ENCODE measurements at places on chromosomes 7 and 10. TPM values are rescaled to one million over a fixed set of nuclear protein-coding genes. Genes with fewer than 3 reads are reported as not detected.

Gene ANKRD30A
- total RNA-seq = not detected

Gene CAV1
- 1,184 TPM for total RNA-seq

DNA sequence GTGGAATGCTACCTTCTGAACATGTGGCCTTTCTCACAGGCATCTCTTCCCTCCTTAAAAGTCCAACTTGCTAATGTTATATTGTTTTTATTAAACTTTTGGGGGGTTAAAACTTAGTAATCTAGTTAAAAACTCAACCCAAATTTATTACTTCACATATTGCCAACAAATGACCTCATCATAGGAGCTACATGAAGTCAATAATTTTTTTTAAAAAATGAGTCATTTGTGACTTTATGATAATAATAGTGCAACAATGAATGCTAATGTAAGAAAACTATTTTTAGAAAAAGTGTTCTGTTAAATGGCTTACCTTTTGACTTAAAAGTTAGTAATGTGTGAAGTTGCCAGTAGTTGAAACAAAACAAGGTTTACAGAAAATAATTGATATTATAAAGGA lies 325.9 kb upstream of the FZD1 start:
- no peak for DNase-seq

DNA sequence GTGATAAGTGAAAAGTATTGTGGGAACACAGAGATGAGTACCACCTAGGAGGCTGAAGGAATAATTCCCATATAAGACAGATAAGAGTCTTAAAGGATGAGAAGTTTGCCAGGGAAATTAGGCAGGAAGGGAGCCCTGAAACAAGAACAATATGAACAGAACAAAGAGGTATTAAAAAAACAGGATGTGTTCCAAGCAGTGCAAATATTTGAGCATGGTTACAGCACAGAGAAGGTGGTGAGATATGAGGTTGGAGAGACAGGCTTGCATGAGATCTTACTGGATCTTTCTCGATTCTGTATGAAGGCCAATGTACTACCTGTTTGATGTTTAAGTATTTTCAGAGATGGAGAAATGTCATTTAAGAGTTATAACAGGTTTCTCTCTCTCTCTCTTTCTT lies 20.3 kb downstream of the TAC1 start:
- DNase-seq = no peak

- no peak for DNase-seq
These were observed 232.3 kb downstream of the ADAM12 start for GRCh38 chr10:126156012-126156411.

- no peak for DNase-seq
These were observed 244.1 kb upstream of the SEMA3C start for GRCh38 chr7:81162771-81163525.

DNA sequence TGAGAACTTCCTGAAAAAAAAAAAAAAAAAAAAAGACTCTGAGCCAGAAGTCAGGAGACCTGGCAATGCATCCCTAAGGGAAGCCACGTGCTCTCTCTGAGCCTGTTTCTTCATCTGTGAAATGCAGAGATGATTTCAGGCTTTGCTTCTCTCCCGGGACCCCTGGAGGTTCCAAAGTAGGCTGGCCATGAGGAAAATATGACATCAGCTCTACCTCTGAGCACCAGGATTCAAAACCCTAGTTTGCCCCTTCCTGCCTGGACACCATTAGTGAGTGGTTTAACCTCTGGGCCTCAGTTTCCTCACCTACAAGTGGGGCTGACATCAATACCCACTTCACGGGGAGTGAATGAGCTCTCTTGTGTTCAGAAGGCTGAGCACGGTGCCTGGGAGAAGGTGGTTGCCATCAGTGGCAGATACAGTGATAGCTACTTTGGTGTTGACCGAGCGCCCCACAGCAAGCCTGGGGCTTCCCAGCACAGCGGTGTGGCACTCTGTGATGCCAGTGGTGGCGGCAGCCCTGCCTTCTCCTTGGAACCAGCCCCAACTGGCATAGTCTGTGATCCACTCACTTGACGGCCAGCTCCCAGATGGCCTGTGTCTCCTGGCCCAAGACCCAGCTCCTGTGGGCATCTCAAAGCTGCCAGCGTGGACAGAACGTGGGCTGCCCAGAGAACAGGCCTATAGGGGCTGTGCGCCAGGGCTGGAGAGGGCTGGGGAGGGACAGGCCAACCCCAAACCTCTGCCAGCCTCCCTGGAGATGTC lies 153.1 kb upstream of the UNC5B start:
- DNase-seq = no peak

GRCh38 chr7:155583636-155584035 lies 37.3 kb upstream of the CNPY1 start:
- DNase-seq = no peak
